ENCODE measurements at places on chromosomes 7 and 10. TPM values are rescaled to one million over a fixed set of nuclear protein-coding genes. Genes with fewer than 3 reads are reported as not detected.

The PDZD7 gene
- 0.27 TPM for polyA plus RNA-seq

The TAC1 gene
- polyA plus RNA-seq: not detected

- DNase-seq: no peak
These were observed 76.5 kb downstream of the TEX36 start for GRCh38 chr10:125606414-125607010.

- peak; percentile 97 for DNase-seq
These were observed 227.7 kb downstream of the CUX1 start for GRCh38 chr7:102044984-102045673.

DNA sequence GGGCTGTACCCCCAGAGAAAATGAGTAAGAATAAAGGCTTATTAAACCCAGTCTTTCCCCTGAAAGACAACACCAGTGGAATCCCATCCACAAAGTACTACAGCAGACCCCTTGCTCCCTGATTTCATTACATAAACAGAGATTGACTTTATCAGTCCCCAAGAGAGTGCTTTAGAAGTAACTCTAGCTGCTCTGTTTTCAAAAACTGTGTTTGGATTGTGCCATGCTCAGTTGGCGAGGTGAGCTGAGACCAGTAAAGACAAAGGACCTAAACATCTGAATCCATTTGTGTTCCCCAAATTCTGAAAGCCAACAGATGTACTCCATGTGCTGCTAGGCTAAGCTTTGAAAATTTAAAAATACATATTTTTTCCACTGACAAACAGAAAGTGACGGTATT lies 127.0 kb downstream of the ATE1 start:
- DNase-seq: peak; percentile 22

- no peak for DNase-seq
These were observed 43.0 kb upstream of the RPA3 start for GRCh38 chr7:7761340-7761973.

DNA sequence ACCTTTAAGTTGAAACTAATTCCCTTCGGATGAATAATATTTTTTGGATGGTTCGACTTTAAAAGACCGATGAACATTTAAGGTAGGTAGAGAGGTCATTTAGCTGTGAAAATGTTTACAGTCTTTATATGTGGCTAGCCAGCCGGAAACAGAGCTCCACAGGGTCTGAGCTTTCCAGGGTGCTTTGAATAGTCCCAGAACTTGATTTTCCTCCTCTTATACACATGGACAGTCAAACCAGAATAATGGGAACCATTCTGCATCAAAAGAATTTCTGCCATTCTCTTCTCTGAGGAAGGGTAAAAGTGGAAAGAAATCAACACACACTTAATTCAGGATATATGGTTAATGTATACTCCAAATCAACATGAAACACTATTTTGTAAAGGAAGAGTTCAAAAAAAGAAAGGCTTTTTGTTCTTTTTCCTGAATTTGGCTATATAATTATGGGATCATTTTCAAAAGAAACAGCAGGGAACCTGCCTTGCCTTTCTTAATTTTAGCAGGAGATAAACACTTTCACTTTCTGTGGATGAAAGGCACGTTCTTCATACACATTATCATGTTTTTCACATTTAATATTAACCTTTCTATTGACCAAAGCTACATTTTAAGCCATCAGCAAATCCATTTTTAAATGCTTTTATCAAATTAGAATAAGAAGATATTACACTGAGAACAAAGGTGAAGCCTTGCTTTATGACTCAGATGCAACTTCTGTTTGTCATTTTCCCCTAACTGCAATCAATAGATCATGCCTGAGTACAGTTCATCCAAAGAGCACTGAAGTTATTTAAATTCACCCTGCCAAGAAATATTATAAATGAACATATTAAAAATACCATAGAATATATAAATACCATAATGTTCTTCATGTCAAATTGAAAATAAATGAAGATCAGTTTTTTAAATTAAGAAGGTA lies 307.3 kb downstream of the THSD7A start:
- no peak for DNase-seq

Data from lung (tissue), 17 donors.